Stimulated activated CD8-positive, alpha-beta memory T cell treated with anti-CD3 and anti-CD28 coated beads, Interleukin-4, amount 100 ng/mL, for 1 hour (primary cell): ENCODE measurements at places on chromosomes 7 and 10.

GRCh38 chr10:44960482-44961229, 1.1 kb downstream of the RASSF4 start:
- no peak for DNase-seq

DNA sequence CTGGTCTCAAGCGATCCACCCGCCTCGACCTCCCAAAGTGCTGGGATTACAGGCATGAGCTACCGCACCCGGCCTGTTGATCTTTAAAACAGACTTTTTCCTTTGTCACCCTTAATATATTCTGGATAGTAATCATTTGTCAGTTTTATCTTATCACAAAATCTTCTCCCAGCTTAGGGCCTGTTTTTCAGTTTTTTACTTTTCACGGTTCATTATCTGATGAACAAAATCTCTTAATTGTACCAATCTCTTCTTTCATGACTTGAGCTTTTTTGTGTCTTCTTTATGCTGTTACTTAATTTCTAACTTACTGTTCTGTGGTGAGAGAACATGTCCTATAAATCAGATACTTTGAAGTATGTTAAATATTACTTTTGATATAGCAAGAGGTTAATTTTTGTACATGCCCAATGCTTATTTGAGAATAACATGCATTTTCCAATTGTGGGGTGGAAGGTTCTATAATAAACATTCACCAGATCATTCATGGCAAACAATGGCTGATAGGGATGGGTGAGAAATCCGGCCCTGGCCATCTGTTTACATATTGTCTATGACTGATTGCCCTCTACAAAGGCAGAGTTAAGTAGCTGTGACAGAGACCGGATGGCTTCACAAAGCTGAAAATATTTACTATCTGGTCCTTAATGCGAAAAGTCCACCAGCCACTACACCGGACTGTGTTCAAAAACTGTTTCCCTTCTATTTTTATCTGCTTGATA, 5.3 kb downstream of the PAPOLB start:
- no peak for DNase-seq

GRCh38 chr10:22742678-22743077, 28.3 kb upstream of the PIP4K2A start:
- DNase-seq = no peak

- no peak for DNase-seq
These were observed 3.5 kb downstream of the GCK start for GRCh38 chr7:44185729-44186128.

DNA sequence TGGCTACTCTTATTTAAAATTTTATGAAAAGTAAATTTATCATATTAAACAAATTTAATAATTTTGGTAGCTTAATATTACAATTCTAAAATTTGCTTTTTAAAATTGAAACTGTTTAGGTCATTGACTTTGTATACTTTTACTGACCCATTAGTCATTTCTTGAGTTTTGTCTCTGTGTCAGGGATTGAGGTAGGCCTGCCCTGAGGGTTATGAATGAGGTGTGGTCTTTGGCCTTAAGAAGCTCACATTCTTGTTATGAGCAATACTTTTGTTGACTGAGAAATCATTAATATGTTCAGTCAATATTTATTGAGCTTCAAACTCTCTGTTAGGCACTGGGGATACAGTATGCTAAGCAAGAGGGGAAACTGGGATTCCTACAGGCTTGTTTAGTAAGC, 47.0 kb upstream of the RPA3 start:
- no peak for DNase-seq

DNA sequence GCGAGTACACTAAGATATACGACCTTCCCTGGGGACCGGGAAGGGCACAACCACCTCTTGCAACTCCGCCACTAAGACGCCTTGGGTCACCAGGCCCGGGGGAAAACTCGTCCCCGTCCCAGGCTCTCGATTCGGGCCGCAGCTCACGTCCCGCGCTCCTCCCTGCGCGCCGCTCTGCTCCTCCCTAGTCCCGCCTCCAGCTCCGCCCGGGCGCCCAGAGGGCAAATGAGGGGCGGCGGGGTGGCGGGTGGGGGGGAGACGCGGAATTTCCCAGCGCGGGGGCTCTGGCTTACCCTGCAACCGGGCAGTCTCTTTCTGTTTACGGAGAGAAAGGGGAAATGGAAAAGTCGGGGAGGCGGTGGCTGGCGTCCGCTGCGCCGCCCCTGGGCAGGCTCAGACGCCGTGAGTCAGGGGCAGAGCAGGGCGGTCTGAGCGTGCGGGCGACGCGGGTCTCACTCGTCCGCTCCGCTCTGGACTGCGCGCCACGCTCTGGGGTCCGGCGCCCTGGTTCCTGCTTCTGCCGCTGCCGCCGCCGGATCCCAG, at the start of gene MAP3K8:
MAP3K8 (plus strand) TSS at position 455 of the 543 bp plus-strand sequence. CDS start 4,755 bp downstream, outside the sequence.
- peak; percentile 52 for DNase-seq

GRCh38 chr7:157684157-157684908, 347.5 kb downstream of the DNAJB6 start:
- no peak for DNase-seq

DNA sequence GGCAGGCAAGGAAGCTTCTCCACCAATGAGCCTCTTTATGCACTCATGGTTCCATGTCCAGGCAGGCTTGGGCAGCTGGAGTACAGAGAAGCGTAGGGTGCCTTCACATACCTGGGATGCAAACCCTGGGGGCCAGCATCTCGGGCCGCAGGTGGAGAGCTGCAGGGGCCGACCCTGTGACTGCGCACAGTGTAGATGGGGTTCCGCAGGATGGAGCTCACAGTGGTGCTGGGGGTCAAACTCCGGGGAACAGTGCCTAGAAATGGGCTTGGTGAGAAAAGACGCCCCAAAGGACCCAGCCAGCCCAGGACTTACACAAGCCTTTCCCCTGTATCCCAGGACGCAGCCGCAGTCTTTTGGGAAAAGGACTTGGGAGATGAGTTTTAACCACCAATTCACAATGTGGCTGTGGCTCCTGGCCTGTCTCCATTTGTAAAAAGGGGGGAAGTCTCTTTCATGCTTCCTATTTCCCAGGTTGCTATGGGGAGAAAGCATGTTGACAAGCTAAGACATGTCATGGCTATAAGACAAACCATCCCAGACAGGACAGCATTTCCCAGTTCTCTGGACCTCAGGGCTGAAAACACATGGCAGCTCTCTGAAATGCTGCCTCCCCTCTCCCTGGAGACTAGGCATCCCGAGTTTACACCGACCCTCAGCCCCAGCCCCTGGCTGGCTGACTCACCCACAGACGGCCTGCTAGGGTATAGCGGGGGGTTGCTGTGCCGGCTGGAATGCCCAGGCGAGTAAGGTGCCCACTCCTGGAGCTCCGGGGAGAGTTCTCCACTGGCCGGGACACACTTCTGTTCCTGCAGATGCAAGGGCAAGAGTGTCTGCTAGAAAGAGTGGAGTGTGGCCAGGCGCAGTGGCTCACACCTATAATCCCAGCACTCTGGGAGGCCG, 107.1 kb downstream of the DLG5 start:
- DNase-seq = no peak
